Testis (tissue), 5 donors: ENCODE measurements at places on chromosomes 4 and X. TPM values are rescaled to one million over a fixed set of nuclear protein-coding genes. Genes with fewer than 3 reads are reported as not detected.

DNA sequence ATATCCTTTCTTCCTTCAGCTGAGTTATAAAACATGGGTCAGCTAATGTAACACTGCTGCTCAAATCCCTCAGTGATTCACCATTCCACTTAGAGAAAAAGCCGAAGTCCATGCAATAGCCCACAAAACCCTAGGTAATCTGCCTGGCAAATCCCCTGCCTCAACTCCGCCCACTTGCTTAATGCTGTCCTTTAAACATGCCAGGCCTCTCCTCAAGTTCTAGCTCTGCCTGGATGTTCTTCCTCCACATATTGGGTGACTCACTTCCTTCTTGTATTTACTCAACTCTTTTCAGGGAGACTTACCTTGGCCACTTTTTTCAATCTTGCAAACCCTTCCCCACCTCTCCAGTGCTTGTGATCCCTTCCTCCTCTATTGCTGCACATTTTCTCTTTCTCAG is 89.8 kb downstream of the EMCN start:
- H3K27ac ChIP-seq, result no peak overlapping the region
- no peak for DNase-seq
- no peaks in the 10 kb centered on the region for H3K4me1 ChIP-seq
- no peaks in the 10 kb centered on the region for H3K36me3 ChIP-seq

- no peak for DNase-seq
- H3K27ac ChIP-seq, result no peak overlapping the region
- no peaks in the 10 kb centered on the region for H3K36me3 ChIP-seq
Observed at GRCh38 chr4:13399257-13399656, 84.9 kb downstream of the RAB28 start.

DNA sequence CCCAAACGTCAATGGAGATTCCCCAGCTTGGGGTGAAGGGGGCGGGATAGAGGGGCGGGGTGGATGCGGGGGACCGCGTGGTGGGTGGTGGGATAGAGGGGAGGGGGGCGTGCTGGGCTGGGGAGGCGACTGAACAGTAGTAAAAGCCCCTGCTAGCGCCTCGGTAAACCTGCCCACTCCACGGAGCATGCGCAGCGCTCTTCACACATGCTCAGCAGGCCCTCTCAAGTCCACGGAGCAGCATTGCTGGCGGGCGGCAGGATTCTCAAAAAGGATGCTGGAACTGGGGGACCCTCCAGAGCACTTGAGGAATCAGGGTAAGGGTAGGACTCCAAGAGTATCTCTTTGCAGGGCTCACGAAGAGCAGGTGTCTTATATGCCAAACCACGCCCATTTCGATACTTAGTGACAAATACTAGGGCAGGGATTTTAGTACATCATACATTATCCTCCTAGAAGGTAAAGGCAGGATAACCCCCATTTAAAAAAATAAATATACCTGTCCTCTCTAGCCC is 378 bp upstream of the RPS6KA6 start:
- H3K4me1 ChIP-seq, result no peaks in the 10 kb centered on the region
- DNase-seq, result peak; percentile 80
- no peaks in the 10 kb centered on the region for H3K27me3 ChIP-seq
- H3K27ac ChIP-seq, result peak overlapping the region; percentile 72
- H3K36me3 ChIP-seq, result no peaks in the 10 kb centered on the region

SUPT20HL2 gene
- 17.0 TPM for total RNA-seq

CDKL2 gene
- total RNA-seq, result 11.9 TPM

UGT8 gene
- 5.6 TPM for total RNA-seq

DNA sequence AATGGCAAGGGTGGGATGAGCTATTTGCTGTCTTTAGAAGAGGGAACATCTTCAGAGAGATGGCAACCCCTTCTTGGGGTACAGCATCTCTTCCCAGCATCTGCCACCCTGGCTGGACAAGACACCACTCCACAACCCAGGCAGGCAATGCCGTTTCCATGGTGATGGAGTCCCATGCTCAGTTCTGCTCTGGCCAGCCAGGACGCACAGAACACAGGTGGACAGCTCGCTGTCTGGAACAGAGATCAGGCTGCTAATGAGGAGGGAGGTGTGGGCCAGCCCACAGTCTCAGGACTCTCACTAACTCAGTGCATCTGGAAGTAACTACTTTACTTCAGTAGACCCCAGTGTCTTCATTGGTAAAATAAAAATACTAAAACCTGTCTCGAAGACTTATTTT is 321.0 kb upstream of the CPEB2 start:
- H3K27me3 ChIP-seq, result no peaks in the 10 kb centered on the region
- H3K27ac ChIP-seq, result no peak overlapping the region
- no peaks in the 10 kb centered on the region for H3K36me3 ChIP-seq
- DNase-seq, result no peak
- H3K4me1 ChIP-seq, result no peaks in the 10 kb centered on the region

GRCh38 chr4:147805946-147806345 is 74.1 kb downstream of the ARHGAP10 start:
- no peaks in the 10 kb centered on the region for H3K36me3 ChIP-seq
- no peaks in the 10 kb centered on the region for H3K27me3 ChIP-seq
- no peak overlapping the region for H3K4me3 ChIP-seq
- DNase-seq, result no peak
- H3K27ac ChIP-seq, result no peak overlapping the region
- H3K4me1 ChIP-seq, result peaks cover 19% of the 10 kb centered on the region

DNA sequence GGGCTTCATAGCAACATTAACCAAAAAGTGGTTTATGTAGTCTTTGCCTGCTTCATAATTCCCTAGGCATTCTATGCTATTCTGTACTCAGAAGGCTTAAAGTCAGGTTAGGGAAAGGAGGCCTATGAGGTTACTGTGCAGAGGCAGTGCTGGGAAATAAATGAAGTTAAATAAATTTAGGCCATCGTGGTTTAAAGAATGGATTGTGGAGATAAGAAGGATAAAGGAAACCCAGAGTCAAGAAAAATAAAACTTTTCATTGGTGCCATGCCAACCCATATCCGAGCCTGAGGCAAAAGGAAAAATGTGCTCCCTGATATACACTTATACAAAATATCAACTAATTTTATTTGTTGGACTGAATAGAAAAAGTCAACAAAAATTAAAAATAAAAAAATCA is 70.2 kb downstream of the AR start:
- H3K36me3 ChIP-seq, result no peaks in the 10 kb centered on the region
- no peak for DNase-seq
- H3K4me1 ChIP-seq, result no peaks in the 10 kb centered on the region
- no peak overlapping the region for H3K27ac ChIP-seq
- no peaks in the 10 kb centered on the region for H3K27me3 ChIP-seq
